NCI-H1417 treated with DMSO at 0.1 percent for 48 hours (cell line): ENCODE measurements at places on chromosomes 11 and 22.

DNA sequence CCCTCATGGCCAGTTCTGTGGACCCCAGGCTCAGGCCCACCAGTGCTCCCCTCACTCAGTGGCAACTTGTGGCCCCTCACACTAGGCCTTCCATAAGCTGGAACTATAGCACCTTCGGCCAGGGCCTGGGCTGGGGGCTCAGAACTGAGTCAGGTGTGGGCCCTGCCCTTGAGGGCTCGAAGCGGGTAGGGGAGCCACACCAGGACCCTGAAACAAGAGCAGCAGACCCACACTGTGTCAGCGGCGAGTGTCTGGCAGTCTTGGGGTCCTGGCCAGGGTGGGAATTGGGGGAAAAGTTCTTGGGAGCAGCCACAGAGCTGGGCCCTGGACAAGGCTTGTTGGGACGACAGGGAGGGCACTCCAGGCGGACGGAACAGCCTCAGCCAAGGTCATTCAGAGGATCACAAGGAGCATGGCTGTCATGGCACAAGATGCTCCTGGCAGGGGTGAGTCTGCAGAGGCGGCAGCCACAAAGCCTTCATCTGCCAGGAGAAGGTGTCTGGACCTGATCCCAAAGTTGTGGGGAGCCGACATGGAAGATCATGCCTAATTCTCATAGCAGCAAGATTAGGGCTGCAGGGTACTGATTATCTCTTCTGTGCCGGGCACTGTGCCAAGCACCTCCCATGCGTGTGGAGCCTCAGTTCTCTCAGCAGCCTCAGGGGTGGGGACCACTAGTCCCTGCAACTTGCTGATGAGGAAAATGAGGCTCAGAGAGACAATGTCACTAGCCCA, 50.7 kb downstream of the SHISAL1 start:
- DNase-seq = no peak

GRCh38 chr11:132064987-132065620, 694.7 kb downstream of the NTM start:
- no peak for DNase-seq

DNA sequence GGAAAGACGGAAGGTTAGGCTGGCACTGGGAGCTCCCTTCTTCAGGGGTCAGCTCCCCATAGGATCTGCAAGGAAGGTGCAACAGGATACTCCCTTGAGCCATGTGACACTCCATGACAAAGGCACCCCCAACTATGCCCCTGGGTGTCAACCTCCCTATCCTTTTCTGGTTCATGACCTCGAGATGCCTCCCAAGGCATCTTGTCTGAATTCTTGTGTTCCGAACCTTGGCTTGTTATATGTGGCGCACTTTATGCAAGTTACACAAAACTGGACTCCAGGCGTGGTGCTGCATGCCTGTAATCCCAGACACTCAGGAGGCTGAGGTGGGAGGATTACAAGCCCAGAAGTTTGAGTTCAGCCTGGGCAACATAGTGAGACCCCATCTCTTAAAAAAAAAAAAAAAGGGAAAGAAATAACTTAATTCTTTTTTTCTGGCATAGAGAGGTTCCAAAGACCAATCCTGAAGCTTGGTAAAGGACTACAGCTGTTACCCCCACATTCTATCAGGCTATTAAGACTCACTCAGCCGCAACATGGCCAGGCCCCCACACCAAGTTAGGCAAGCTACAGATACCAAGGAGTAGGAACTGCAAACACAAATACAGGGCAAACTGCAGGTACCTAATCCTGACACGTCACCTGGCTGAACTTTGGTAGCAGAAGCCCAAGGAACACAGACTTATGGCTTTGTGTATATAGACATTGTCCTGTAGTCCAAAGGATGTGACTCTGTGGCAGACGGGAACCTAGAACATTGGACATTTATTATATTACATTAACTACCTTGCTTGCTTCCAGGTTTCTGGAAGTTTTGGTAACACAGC, 1.4 kb downstream of the C11orf24 start:
- DNase-seq = no peak

DNA sequence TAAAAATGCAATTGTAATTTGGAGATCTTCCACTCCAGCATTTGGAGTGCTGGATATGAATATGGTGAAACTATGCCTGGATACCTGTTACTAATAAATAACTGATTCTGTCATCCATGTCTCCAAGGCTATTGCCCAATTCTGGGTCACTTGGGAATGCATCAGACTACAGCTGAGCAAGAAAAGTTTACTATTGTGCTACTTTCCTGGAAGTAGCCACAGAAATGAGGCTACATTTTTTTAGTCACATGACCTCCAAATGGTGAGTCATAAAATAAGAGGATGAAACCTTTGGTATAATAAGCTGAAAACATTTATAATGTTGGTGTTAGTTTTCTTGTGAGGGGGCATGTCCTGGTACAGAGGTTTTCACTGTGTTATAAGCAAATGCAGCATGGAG, 44.4 kb downstream of the DCDC1 start:
- no peak for DNase-seq

DNA sequence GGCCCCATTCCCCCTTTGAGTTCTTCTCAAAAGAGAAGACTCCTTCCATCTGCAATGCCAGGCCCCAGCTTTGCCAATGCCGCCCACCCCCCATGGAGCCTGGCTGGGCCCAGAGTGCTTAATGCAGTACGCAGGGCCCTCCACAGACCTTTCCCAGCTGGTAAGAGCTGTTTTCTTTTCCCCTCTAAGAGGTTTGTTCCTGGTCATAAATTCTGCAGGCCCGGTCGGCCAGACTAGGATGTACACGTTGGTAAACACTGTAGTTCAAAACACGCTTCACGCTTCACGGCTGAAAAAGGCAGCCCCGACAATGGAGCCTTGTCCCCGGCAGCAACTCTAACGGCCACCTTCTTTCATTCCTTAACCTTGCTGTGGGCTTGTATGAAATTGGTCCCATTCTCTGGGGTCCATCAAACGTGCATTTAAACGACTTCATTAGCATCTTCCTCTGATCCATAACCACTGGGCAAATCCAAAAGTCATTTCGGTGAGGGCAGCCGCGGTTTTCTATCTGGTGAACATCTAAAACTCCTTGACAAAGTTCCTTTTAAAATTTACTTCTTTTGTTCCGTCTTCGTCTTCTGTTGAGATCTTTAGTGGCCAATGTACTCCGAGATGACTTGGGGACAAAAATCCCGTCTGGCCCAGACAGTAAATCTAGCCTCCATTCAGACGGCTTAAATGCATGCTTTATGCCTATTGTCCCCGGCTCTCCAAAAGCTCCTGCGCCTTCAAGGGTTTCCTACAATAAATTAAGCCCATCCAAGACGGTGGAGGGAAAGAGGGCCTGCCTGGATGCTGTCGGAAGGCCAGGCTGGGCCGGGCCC, 60.0 kb upstream of the MYEOV start:
- no peak for DNase-seq

DNA sequence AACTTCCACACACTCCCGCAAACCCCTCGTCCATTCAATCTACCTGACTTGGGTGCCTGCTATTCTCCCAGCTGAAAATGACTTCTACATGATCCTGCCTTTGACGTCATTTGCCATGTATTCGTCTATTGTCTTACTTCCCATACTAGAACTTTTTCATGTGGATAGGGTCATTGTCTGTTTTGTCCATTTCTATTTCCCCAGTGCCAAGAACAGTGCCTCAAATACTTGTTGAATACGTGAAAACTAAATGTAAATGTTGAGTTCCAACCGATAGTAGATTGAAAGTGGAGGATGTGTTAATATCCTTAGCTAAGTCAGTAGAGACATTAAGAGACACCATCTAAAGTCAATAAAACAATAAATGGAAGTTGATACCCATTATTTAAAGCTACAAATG, 935 bp downstream of the TRIM68 start:
- DNase-seq = no peak

- DNase-seq = no peak
These were observed 15.9 kb downstream of the SEZ6L start for GRCh38 chr22:26185190-26185589.

DNA sequence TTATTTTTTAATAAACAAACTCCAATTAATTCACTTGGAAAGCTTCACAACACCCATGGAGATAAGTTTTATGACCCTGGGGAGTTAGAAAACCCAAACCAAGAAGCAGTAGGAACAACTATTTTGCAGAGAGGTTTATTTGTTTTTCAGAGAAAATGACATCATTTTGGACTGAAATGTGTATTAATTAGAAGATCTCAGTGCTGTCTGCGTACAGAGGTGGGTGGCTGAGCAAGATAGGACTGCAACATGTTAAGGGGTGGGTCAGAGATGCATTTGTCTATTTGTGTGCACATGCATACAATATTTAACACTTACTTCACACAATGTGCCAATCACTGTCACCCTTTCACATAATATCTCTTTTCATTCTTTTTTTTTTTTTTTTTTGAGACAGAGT, 1.1 kb downstream of the SCGB1A1 start:
- DNase-seq = no peak

GRCh38 chr11:117875382-117876058, 938 bp downstream of the FXYD6 start:
- DNase-seq = peak; percentile 57

- no peak for DNase-seq
These were observed 1.8 kb downstream of the SIK3 start for GRCh38 chr11:117096201-117096991.

DNA sequence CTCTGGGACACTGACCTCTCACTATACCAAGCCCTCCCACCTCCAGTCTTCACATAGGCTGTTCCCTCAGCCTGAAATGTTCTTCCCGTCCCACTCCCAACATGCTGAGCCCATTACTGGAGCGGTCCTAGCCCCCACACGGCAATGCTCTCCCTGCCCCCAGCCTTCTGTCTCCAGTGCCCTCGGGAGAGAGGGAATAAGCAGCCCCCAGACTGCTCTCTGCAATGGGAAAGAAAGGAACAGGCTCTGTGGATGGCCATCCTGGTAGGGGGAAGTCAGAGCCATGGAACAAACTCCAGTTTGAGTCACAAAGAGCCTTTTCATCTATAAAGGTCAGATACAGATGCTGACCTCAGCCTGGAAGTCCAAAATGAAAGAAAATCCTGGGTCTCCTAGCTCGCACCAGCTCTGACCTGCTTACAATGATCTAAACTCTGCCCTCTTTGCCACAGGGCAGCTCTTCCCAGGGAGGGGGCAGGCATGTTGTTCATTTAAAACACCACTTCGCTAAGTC, 62.6 kb downstream of the FLRT1 start:
- DNase-seq = no peak

DNA sequence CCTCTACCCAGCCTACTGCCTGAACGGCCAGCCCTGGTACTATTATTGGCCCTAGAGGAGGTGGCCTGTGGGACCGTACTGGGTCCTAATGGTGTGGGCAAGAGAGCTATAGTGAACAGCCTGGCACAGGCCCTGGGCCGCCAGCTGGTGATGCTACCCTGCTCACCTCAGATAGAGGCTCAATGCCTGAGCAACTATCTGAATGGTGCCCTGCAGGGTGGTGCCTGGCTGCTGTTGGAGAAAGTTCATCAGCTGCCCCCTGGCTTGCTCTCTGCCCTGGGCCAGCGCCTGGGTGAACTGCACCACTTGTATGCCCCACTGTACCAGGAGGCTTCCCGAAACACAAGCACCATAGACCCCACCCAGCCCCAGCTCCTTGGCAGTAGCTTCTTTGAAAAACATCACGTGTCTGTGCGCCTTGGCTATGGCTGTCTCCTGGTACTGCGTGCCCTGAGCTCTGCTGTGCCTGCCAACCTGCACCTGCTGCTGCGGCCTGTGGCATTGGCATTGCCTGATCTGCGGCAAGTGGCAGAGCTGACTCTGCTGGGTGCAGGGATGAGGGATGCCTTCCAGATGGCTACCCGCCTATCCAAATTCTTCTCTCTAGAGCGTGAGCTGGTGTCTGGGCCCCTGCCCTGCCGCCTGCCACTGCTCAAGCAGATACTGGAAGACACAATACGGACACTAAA, 49.0 kb downstream of the DNHD1 start:
- no peak for DNase-seq

DNA sequence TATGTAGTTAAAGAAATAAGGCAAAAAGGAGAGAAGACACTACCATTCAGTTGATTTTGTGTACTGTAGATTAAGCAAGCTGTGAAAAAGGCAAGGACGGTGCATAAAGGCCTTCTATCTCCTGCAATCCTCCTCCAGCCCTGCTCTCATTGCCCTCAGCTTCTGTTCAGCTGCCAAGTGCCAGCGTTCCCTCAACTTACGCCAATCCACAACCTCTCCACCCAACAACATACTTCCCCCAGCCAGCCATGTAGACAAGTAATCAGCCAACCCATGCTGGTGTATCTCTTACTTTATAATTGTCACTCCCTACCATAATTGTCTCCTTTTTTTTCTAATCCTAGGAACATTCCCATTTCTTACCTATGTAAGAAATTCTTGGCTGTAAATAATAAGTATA, 30.1 kb upstream of the ANO5 start:
- DNase-seq = no peak

- DNase-seq = no peak
These were observed 49.0 kb upstream of the SERPIND1 start for GRCh38 chr22:20724676-20725454.

DNA sequence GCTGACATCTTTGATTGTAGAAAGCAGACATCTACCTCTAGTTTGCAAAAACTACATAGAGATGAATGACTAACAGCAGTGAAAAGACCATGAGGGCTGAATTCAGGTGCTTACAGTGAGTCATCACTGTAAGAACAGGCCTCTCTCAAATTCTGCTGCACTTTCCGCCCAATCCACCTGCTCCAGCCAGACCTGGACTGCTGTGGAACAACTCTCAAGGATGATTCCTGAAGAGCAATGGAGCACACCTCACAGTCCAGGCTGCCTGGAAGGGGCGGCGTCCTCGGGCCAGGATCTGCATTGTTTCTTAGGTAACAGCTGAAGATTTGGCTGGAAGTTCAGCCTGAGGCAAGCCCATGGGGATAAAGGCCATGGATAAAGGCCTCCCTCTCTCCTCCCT, 15.1 kb downstream of the APOL2 start:
- DNase-seq = no peak

GRCh38 chr22:24304062-24304675, 33.5 kb downstream of the SPECC1L start:
- no peak for DNase-seq

DNA sequence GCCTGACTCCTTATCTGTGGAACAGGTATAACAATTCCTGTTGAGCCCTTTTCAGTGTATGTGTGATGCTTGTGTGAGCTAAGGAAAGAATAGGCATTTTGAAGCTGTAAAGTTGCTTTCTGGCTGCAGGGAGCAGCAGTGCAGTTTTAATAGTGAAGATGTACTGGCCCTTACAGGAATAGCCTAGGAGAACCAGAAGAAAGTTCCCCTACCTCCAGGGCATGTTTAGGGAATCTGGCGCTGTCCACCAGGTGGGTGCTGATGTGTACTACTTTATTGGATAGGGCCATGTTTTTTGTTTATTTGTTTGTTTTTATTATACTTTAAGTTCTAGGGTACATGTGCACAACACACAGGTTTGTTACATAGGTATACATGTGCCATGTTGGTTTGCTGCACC, 11.5 kb downstream of the BMAL1 start:
- no peak for DNase-seq

GRCh38 chr22:37848587-37849088, 581 bp upstream of the EIF3L start:
- DNase-seq = no peak

GRCh38 chr11:134921938-134922337, 509.9 kb upstream of the B3GAT1 start:
- DNase-seq = no peak

- no peak for DNase-seq
These were observed 79.9 kb upstream of the OR4C15 start for GRCh38 chr11:55474321-55474720.

- DNase-seq = no peak
These were observed 61.6 kb upstream of the SLC17A6 start for GRCh38 chr11:22276535-22276934.
